ENCODE measurements at places on chromosomes 5 and 9.
A peak's percentile ranks its signal among the peaks of the same experiment; 100 is the strongest.

- DNase-seq = no peak
These were observed 527.3 kb downstream of the MTRR start for GRCh38 chr5:8396246-8396645.

DNA sequence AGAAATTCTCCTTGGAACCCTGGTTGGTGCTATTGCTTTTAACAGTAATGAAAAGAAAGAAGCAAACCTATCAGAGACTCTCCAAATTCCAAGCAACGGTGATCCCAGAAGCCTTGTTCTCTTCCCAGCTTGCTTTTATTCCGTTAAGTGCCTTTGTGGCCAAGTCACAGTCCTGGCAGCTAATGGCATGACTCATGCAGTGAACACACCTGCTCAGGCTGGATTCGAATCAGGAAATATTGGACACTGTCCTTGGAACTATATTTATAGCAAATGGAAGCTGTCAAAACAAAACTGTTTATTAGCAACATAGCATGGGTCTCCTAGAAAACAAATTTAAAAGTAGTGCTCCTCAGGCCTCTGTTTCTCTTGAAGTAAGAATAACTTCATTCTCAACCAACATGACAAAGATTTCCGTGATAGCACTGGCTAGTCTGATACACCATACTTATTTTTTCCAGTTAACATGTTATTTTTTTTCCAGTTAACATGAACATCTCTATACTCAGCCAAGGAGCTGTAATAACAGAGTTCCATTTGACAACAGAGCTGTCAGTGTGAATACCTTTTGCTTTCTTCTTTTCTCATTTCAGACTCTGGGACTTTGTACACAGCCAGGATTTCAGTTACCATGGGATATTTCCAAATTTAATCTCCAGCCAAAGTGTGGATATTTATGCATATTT is 502.4 kb downstream of the GADD45G start:
- peak; percentile 24 for DNase-seq

- DNase-seq = no peak
These were observed 51.5 kb downstream of the SEMA4D start for GRCh38 chr9:89446261-89446960.

DNA sequence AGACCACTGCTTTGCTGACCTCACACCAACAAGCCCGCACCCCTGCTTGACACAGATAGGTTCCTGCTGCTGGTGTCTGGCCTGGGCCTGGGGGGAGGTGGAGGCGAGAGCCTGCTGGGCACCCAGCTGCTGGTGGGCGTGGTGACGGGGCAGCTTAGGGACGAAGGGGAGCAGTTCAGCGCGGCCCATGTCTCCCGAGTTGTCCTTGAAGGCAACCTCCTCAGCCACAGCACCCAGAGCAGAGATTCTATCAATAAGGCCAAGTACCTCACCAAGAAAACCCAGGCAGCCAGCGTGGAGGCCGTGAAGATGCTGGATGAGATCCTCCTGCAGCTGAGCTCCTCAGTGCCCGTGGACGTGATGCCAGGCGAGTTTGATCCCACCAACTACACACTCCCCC is 313.3 kb downstream of the NR2F1-AS1 start:
- DNase-seq = no peak

- no peak for DNase-seq
These were observed 5.7 kb upstream of the SEC16A start for GRCh38 chr9:136488247-136489214.

GRCh38 chr5:154764967-154765366 is 9.8 kb downstream of the LARP1 start:
- no peak for DNase-seq

- DNase-seq = no peak
These were observed 64.2 kb downstream of the ZNF354C start for GRCh38 chr5:179124273-179124852.

DNA sequence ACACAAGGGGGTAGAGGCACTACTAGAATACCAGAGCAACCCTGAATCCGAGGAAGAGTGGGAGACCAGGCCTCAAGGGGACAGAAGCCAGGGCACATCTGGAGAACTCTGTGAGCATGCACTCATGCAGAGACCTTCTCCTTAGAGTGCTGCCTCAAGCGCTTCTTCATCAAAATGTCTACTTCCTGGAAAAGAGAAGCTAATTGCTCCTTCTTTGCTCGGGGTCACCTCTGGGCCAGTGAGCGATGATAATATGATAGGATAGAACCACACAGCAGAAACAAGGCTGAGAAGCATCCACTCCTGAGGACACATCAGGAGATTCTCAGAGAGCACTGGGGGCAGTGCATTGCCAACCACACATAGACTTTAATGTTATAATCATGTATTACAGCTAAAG is 23.7 kb upstream of the LMNB1 start:
- DNase-seq = no peak

DNA sequence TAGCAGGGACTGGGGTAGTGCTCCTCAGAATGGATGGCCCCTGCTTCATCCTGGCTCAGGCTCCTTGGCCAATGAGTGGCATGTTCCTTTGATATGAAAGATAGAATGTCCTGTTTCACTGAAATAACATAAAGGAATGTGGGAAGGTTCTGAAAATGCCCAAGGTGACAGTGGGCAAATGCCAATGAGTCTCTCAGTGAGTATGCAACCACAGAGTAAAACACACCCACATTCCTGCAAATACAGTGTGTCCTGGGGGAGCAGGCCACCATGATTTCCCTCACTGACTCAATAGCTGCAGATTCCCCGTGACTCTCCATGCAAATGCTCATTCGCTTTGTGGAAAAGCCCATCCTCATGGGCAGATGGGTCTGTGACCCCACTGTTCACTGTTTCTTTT is 36.4 kb downstream of the ZNF366 start:
- no peak for DNase-seq

GRCh38 chr5:125750147-125750860 is 672.9 kb upstream of the GRAMD2B start:
- no peak for DNase-seq

- DNase-seq = no peak
These were observed 5.1 kb upstream of the WWC1 start for GRCh38 chr5:168286386-168286785.

DNA sequence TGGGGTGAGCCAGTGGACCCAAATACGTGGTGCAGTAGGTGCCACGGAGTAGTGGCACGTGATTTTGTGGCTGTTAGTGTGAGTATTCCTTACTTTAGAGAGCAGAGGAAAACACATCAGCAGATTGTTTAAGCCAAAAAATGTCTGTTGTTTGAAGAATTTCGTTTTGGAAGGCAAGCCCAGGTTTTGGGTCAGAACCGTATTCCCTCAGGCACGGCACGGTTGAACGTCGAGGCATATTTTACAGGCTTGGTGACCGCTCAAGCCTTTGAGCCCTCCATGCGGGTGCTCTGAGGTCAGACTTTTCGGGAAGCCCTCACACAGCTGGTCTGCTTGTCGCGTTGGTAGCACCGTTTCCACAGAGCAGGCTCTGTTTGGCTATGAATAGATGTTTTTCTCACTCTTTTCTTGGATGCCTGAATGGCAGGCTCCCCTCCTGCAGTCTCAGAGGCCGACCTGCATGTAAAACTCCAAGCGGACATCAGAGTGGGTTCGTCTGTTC is 27.2 kb downstream of the NEK6 start:
- no peak for DNase-seq

DNA sequence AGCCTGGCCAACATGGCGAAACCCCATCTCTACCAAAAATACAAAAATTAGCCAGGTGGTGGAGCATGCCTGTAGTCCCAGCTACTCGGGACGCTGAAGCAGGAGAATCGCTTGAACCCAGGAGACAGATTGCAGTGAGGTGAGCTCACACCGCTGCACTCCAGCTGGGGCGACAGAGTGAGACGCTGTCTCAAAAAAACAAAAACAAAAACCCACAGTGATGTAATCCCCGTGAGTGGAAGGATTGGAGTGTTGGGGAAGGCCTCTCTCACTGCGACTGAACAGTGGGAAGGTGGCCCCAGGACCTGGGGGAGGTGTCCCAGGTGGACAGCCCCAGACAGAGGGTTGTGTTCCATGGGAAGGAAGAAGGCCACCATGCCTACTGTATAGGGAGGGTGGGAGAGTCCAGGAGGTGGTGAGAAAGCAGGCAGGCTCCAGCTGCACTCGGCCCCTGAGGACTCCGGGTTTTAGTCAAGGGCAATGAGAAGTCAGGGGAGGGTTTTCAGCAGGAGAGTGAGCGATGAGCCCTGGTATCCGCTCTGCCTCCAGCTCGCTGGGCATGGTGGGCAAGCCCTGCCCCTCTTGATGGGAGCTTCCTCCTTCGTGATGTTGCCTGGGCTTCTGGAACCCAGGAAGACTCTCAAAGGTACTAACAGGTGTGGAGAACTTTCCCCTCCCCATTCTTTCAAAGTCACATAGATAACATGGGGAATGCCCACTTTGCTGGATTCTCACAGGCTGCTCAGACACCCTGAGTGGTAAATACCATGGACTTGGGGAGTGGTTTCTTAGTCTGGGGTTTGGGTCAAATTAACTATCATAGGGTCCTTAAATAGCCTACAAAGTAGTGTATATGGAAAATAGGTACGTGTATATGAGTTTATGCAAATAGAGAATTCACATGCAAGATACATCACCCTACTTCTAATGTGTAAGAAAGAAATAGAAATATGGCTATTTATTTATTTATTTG is 74.7 kb downstream of the PPARGC1B start:
- DNase-seq = no peak

- no peak for DNase-seq
These were observed 54.9 kb upstream of the GRAMD2B start for GRCh38 chr5:126368239-126368812.

DNA sequence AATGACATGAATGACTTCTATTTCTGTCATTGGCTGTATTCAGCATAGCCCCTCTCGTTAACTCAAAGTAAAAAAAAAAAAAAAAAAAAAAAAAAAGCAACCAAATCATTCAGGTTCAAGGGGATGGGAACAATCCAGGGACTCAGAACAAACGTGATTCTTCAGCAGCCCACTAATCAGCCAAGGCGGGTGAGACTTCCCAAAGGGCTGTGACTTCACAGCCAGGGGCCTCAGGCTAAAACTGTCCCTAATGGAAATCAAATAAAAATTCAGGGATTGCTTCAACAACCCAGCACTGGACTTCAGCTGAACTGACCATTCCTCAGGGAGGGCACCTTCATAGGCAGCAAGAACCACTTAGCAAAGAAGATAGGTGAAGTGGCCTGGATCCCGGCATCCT is 86.2 kb upstream of the FAM169A start:
- no peak for DNase-seq

DNA sequence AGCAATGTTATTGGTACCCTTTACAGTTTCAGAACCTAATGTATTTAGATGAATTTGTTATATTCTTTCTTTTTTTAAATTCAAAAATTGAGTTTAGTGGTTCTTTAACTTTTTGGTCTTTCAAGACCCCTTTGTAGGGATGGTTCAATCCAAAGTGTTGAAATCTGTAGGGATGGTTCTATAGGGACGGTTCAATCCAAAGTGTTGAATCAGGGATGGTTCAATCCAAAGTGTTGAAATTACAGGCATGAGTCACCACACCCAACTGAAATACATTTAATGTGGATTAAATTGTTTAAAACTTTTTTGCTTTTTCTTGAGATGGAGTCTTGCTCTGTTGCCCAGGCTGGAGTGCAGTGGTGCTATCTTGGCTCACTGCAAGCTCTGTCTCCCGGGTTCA is 30.6 kb downstream of the SNX2 start:
- DNase-seq = no peak

- DNase-seq = no peak
These were observed 405.8 kb upstream of the PTGER4 start for GRCh38 chr5:40273936-40274335.

DNA sequence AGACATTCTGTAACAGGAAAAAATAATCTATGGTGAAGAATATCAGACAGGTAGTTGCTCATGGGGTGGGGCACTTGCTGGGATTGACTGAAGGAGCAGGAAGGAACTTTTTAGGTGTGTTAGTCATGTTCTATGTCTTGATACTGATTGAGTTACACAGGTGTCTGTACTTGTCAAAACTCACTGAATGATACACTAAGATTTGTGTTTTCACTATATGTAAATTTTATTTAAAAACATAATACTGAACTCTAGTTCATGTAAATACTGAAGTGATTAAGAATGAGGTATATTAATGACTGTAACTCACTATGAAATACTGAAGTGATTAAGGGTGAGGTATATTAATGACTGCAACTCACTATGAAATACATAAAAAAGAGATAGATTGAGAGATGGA is 28.5 kb downstream of the IL6ST start:
- no peak for DNase-seq

DNA sequence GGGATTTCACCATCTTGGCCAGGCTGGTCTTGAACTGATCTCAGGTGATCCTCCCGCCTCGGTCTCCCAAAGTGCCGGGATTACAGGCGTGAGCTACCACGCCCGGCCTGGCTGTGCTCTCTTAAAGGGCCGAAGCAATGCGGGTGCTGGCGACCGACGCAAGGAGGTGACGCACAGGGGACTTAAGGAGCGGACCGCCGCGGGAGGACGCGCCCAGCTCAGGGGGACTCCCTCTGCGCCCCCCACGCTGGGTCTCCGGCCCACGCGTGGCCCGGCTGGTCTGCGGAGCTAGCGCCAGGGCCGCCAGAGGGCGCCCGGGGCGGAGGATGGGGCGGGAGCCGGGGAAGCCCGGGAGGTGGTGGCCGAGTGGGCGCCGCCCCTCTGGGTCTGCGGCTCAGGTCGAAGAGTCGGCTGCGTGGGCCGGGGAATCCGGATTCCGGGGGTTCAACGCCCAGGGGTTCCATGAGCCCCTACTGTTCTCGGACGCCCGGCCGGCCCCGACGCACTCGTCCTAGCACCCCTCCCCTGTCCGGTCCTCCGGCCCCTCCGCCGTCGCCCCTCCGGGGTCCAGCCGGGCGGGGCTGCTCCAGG is 502 bp upstream of the CERCAM start:
- DNase-seq = no peak

DNA sequence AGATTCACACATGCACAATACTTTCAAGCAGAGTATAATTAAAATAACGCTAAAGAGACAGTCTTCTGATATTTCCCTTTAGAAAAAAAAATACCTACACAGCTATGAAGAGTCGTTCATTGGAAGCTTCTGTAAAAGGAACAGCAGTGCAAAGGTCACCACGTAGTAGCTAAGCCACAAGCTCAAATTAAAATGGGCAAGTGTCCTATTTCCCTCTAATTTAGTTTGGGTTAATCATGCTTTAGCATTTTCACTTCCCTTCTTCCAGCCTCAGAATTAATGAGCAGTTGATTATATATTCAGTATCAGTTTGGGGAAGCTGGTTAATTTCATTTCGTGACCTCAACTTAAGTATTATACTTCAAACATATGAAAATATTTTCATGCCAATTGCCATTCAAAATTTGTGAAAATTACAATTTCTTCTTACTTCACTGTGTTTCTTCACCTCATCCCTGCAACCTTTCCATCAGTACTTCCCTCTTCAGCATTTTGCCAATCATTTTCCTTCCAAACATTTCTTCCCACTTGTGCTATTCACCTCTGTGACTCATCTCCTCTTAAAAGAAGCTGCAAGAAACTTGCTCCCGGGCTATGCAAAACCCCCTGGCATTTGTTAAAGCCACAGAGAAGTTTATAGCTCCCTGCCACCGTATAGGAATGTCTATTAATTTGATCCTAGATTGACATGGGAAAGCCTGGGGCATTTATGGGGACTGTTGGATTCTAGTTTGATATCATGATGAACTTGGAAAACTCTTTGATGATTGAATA is 83.0 kb downstream of the DMRTA1 start:
- no peak for DNase-seq

- peak; percentile 30 for DNase-seq
These were observed 12.3 kb downstream of the IFNA21 start for GRCh38 chr9:21154018-21154608.

Measured in NCI-H1694 treated with DMSO at 0.1 percent for 48 hours (cell line).